ENCODE measurements at places on chromosomes 12 and 14. TPM values are rescaled to one million over a fixed set of nuclear protein-coding genes. Genes with fewer than 3 reads are reported as not detected.

The NKX2-1 gene
- total RNA-seq: 4.7 TPM

DNA sequence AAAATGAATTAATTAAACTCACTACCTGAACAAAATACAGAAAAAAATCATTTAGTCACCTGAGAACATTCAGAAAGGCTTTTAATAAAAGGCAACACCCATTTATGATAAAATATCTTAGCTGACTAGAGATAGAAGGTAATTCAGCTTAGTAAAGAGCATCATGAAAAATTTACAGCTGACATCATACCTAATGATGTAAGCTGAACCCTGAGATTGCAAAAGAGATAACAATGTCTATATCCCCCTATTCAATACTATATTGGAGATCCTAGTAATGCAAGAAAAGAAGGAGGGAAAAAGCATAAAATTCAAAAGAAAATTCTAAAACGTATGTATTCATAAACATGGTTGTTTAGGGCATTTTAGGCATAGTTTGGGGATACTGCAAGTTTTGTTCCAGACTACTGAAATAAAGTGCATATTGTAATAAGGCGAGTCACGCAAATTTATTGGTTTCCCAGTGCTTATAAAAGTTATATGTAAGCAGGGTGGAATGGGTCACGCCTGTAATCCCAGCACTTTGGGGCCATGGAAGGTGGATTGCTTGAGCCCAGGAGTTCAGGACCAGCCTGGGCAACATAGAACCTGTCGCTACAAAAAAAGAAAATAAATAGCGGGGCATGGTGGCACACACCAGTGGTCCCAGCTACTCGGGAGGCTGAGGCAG lies 292.0 kb downstream of the FBXL14 start:
- DNase-seq: no peak

GRCh38 chr12:102023343-102023930 lies 38.4 kb downstream of the WASHC3 start:
- DNase-seq: peak; percentile 2

DNA sequence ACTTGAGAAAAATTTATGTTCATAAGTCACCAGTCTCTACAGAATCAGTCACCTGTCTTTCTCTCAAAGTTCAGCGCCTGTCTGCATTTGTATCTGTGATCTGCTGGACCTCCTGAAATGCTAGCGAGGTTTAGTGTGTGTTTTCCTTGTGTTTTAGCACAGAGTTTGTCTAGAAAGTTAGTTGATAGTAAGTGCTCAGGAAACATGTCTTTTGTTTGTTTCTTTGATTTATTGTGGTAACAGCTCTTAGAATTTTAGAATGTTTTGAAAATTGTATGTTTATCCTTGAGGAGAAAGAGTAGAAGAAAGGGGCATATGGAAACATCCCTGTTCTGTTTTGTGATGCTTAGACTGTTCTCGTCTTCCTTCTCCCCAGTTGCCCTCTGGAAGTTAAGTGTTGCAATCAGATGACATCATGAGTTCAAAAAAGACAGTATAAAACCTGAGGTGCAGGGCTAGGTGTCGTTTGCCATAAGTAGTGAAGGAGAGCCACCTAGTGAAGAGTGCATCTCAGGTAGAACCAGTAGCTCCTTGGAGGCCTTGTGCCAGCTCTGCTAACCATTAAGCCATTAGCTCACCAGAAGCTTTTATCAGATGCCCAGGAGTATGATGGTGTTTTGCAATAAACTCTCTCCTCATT lies 44.8 kb downstream of the FBXW8 start:
- no peak for DNase-seq

- peak; percentile 18 for DNase-seq
These were observed 53.7 kb downstream of the ERC1 start for GRCh38 chr12:1044696-1045095.

GRCh38 chr14:71607056-71607455 lies 325.2 kb upstream of the RGS6 start:
- no peak for DNase-seq

- DNase-seq: no peak
These were observed 85.3 kb upstream of the OVCH1 start for GRCh38 chr12:29582677-29583272.

The ALG10B gene
- total RNA-seq: 3.0 TPM

DNA sequence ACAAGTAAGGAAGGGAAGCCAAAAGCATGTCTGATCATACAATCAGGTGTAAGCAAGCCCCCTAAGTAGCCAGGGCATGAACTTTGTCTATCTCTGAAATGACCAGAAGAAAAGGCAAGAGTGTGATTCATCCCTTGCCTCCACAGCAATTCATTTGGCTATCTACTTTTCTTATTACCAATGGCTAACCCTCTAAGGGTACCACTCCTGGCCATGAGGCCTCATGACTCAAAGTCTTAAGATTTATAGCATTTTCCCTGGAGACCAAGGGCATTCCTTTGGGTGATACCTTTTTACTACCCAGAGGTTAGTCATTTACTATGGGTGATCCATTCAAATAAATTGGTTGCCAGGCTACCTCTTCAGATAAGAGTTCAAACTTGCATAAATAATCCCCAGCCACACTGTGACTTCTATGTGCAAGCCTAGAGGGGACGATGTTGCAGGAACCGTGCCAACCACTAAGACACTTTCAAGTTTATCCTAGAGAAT lies 1.5 kb upstream of the LGALS3 start:
- peak; percentile 48 for DNase-seq

GRCh38 chr14:62143245-62143644 lies 381.0 kb downstream of the SNAPC1 start:
- DNase-seq: peak; percentile 21

GRCh38 chr14:24042746-24043145 lies 9.1 kb upstream of the CARMIL3 start:
- no peak for DNase-seq

GRCh38 chr12:25347716-25348592 lies 97.2 kb upstream of the KRAS start:
- DNase-seq: no peak

- DNase-seq: no peak
These were observed 198.3 kb upstream of the OTX2 start for GRCh38 chr14:57008534-57008933.

GRCh38 chr12:52231305-52232202 lies 1.5 kb upstream of the KRT7 start:
- no peak for DNase-seq

DNA sequence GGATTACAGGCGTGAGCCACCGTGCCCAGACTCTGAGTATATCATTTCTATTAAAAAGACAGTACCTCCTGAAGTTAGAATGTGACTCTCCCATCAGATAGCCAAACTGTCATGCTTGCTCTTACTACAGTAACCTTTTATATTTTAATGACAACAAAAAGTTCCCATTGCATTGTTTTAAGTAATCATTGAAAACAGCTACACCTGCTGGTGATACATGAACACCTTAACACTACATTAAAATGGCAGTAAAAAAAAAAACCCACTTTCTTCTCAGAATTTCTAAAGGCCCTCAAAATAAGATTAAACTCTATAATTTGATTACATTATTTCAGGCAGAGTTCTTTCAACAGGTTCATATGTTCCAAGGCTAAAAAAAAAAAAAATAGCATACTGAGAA lies 76.7 kb downstream of the SH2B3 start:
- DNase-seq: no peak

The SPATA7 gene
- total RNA-seq: 3.2 TPM

The ZC2HC1C gene
- total RNA-seq: 4.3 TPM

DNA sequence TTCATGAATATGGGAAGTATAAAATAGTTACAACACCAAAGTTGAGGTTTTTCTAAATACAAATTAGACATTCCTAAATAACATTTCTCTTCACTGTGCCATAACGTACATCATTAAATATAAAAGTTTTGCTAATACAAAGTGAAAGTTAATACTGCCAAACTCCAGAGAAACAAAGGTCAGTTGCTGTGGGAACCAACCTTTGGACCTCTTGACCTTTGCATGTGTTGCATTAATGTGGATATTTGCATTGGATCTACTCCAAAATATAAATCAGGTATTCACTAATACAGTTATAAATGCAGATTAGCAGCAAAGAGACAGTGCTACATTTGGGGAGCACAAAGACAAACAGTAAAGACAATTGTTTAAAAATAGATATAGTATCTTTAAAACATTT lies 366.0 kb upstream of the USP15 start:
- DNase-seq: no peak

- no peak for DNase-seq
These were observed at the start of gene TAS2R8 for GRCh38 chr12:10807186-10807585. TSS of gene TAS2R8 (minus strand) at chr12:10807286. CDS start at chr12:10806980, 306 bp downstream.

The IL26 gene
- total RNA-seq: not detected

GRCh38 chr12:3041558-3042164 lies 35.5 kb upstream of the TSPAN9 start:
- DNase-seq: peak; percentile 86

Measured in Daoy (cell line).